Omental fat pad (tissue), 4 donors: ENCODE measurements at places on chromosomes 1 and 21. TPM values are rescaled to one million over a fixed set of nuclear protein-coding genes. Genes with fewer than 3 reads are reported as not detected.

GRCh38 chr1:151326619-151327222, 495 bp downstream of the PI4KB start:
- no peak for DNase-seq

DNA sequence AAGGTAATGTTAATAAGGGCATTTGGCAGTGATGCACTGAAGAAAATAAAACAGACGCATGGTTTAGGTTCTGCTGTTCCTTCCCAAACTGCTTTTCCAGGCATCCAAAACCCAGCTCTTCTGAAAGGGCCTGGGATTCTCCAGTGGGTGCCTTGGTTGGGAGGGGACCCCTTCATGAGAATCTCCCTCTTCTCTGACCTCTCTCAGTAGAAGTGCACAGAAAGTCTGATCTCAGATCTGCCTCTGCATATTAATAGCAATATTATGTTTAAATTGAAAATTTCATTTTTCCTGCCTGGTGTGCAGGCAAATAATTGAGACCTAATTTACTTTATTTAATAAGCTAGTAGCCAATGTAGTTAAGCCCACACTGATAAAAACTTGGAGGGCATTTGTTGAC, 260.6 kb downstream of the CAMTA1 start:
- DNase-seq: no peak

DNA sequence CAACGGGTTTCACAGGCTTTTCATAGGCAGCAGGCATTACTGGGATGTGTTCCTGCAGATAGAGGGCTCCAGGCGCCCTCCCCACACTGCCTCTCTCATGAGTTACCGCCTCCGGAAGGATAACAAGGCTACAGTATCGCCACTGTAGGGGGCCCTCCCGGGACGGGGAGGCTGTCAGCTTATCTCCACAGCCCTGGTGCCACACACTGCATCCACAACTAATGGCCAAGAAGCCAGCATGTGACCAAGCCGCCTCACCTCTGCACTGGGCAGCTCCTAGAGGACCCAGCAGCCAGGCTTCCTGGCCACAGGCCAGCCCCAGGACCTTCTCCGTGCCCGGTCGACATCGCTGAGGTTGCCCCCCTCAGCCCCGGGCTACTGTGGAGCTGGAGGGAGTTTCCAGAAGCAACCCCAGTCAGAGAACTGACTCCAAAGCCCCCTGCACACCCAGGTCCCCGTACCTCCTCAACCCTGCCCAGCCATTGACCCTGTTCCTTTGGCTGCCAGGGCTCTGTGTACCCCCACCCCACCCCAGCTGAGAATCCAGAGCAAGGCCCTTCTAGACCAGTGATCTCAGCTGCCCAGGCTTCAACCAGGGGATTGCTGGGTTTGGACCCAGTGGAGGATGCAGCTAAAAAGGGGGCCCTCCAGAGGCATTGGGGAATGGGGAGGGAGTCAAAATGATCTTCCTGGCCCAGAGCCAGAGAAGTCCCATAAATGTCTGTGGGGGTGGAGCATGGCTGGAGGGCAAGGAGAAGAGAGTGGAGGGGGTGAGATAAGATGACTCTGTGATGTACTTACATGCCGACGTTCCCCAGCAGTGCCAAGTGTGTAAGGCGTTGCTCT, 45.0 kb downstream of the NEK2 start:
- DNase-seq: no peak

DNA sequence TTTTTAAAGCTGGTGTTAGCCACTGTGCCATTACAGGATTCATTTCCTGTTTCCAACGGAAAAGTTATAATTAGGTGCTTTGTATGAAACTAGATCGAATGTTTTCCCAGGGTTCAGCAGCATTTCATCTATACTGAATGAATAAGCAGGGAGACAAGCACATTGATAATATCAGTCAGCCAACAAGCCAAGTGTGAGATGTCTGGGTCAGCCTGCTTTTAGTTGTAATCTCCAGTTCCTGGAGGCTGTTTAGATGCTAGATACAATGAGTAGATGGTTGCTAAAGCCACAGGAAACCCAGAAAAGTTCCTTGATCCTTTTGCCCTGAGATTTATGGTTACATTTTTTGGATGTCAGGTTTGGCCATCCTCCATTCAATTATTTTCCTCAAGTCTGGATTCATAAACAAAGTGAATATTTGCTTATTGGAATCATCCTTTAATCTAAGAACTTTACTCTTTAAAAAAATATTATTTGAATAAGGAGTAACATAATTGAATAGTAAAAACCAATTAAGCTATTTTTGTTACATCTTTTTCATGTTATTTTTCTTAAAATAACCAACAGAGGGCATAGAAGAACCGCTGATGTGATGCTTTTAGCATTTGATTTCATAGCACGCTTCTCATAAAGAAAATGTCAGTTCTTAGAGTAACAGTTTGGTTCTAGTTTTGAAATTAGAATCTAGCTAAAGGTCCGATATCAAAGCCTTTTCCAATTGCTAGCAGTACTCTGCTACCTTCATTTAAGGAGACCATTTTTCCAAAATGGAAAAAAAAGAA, 76.6 kb downstream of the HSPA13 start:
- no peak for DNase-seq

GRCh38 chr1:196960854-196961253, 16.5 kb upstream of the CFHR5 start:
- no peak for DNase-seq

GRCh38 chr1:116002781-116003420, 26.6 kb downstream of the SLC22A15 start:
- no peak for DNase-seq

DNA sequence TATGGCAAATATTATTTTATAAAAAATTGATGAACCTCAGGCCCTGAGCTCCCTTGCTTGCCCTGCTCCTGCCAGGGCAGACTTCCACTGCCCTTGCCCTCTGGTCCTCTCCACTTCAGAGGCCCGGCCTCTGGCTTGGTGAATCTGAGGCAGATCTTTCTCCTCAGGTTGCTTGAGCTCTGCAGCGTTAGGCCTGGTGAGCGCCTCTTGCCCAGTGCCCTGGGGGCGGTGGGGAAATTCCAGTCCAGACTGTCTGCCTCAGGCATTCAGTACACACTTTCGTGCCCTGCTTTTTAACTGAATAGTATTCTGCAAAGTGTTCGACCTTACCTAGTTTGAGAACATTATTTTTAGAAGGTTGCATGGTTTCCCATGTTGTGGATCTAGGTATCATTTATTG, 98.2 kb downstream of the PCBP3 start:
- no peak for DNase-seq

GRCh38 chr1:232978815-232979214, 28.4 kb downstream of the NTPCR start:
- DNase-seq: no peak

DNA sequence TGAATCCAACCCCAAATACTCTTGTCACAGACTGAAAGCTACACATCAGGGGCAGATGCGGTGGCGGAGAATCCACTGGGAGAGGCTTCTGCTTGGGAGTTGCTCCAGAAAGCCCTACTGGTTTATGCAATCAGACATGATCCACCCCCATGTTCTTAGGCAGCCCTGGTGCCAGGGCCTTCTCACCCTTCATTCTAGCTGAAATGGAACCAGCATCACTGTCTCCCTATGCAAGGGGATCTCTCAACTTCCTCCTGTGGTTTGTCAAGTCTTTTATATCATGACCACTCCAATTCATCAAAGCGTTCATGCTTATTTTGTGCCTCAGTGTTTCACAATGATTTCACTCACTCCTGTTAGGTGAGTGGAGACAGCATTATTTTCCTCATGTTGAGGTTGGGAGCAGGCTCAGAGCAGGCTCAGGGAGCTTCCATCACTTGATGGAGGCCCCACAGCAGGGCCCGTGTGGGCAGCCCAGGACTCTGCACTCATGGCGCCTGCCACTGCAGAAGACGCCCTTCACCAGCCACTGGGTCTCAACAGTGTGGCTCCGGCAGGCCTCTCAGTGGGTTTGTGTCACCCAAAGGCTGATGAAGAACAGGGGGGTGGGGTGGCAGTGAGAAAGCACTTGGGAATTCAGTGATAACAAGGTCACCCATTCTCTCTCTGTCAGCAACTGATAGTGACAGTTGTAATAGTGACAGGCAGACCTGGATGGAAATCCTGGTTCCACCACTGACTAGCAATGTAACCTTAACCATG, 67.1 kb downstream of the CD58 start:
- no peak for DNase-seq

- no peak for DNase-seq
Observed at GRCh38 chr21:35399002-35399530, 350.0 kb upstream of the RUNX1 start.

DNA sequence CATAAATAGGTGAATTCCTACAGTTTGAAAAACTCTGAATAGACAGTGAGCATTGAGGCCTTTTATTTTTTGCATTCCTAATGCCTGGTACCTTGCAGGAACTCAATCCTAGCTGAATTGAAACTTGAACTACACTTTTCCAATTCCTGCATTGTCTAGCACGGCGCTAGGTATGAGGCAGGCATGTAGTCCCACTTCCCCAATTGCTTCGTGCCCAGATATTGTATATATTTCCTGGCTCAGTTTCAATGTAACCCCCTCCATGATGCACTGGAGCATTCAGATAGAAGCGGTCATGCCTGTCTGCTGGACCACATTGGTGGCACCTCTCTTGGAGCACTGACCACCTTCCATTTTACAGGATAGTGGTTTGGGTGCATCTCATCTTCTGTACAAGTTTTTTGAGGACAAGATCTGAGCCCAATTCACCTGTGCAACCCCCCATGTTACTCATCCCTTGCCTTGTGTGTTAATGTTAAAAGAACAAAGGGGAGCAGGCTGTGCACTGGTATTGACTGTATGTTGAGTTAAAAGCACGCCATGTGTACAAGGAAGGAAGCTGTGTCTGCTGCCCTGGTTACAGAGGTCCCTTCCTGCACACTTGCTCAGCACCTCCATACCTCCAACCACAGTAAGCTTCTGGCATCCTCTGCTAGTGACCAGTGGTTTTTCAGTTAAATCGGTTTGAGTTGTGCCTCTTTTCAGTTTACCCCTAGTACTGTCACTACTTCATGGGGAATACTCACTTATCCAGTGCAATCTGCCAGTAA, 10.0 kb upstream of the RAB7B start:
- DNase-seq: no peak

DNA sequence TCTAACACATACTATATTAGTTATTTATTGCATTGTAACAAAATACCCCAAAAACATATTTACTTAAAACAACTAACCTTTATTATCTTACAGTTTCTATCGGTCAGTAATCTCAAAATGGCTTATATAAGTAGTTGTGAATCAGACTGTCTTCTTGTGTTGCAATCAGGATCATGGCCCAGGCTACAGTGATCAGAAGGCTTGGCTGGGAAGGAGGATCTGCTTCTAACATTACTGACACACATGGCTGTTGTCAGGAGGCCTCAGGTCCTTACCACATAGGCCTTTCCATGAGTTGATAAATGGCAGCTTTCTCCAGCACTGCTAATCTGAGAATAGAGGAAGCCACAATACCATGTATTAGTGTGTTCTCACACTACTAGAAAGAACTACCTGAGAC, 33.7 kb downstream of the CFH start:
- DNase-seq: no peak

- no peak for DNase-seq
Observed at GRCh38 chr1:246788895-246789338, 64.7 kb downstream of the SCCPDH start.

Gene CELA3B
- total RNA-seq: 2.0 TPM

Gene CHRM3
- total RNA-seq: 0.65 TPM

Gene OR2T4
- total RNA-seq: not detected

Gene TMEM82
- not detected for total RNA-seq
